SK-N-SH treated with all-trans-retinoic acid at 6 μM for 48 hours (cell line): ENCODE measurements at places on chromosomes 12 and 14.

DNA sequence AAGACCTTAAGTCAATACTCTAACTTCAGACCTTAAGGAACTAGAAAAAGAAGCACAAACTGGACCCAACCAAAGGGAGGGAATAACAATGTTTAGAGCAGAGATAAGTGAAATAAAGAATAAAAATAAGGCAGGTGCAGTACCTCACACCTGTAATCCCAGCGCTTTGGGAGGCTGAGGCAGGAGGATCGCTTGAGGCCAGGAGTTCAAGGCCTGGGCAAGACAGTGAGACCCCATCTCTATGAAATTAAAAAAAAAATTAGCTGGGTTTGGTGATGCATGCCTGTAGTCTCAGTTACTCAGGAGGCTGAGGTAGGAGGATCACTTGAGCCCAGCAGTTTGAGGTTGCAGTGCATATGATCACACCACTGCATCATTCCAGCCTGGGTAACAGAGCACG is 9.1 kb downstream of the TFCP2 start:
- no peak for ATAC-seq

DNA sequence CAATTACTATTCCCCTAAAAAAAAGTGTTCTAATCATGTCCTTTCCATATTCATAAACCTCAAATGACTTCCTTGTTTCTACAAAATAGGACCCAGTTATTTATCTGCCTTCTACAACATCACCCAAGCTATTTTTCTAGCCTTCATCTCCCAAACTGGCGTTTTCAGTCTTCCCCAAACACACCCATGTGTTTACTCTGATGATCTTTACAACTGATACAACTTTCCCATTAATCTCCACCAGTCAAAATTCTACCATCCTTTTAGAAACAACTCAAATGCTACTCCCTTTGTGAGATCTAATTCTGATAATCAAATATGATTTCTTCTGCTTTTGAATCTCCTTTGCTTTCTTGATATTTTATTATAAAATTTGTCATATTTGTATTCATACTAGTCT is 114.5 kb downstream of the DUSP6 start:
- no peak for ATAC-seq

- ATAC-seq = no peak
These were observed 751.6 kb downstream of the NOVA1 start for GRCh38 chr14:25846246-25846645.

- ATAC-seq = no peak
These were observed 171.0 kb downstream of the ETV6 start for GRCh38 chr12:11820476-11820875.

GRCh38 chr14:69242311-69243224 is 17.4 kb upstream of the GALNT16 start:
- peak; percentile 86 for ATAC-seq

- ATAC-seq = peak; percentile 81
These were observed at the start of gene ALX1 for GRCh38 chr12:85280165-85280983. ALX1 (plus strand) TSS chr12:85280220; CDS start chr12:85280262, 42 bp downstream.

- peak; percentile 57 for ATAC-seq
These were observed 69.8 kb upstream of the IFNG-AS1 start for GRCh38 chr12:67919406-67919805.

DNA sequence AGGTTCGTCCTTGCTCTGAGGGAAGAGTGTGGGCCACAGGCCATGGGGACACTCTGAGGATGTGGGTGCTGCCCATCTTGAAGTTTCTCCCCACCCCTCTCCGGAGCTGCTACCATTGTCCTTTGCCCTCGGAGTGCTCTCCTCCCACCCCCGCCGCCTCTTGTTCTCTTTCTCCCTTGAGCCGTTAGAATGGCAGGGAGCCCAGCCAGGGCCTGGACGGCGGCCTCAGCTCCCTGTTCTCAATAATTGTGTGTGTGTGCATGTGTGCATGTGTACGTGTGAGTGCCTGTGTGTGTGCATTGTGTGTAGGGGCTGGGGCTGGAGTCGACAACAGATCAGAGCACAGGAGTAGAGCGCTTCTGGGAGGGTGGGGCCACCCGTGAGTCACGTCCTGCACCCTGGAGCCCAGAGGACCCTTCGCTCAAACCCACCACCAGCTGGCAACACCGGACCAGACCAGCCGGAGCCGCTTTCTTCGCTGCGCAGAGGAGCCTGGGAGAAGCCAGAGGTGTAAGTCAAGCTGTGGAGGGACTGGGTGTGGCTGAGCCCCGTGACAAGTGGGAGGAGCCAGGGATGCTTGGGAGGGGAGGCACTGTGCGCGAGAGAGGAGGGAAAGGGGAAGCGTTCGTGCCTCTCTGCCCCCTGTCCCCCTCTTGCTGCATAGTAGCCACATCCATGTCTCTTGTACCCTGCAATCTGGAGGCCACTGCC is 25.9 kb upstream of the KCNA5 start:
- no peak for ATAC-seq
